ENCODE measurements at places on chromosomes 7 and 10.

DNA sequence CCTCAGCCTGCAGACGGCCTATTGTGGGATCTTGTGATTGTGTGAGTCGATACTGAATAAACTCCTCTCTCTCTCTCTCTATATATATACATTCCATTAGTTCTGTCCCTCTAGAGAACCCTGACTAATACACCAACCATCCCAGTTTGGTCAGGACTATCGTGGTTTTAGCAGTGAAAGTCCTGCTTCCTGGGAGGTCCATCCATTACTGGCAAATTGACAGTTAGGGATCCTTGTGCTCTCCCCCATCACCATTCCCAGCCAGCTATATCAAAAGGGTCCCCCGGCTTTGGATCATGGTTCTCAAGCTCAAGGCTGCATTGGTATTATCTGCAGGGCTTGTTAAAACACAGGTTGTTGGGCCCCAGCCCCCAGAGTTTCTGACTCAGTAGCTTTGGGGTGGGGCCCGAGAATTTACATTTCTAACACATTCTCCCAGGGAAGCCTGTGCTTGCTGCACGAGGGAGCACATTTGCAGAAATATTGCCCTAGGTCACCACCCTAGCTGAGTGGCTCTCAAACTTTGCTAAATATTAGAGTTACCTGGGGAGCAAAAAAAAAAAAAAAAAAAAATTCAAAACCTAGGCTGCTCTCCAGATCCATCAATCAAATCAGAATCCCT, 899.1 kb upstream of the AUTS2 start:
- no peak for DNase-seq

DNA sequence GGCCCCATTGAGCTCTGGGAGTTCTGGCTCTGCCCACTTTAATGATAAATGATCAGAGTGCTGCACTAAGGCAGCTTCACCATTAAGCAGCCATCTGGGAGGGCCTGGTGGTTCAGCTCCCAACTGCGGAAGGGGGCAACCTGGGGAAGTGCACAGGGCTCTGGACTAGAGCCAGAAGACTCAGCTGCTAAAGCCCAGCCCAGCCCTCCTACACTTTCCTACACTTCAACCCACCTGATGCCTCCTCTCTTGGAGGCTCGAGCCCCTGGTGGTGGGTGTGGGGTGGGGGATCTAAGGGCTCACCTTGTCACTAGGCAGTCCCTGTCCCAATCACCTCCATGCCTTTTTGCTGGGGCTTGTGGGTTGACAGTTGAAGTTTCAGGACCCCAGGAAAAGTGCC, 60.6 kb upstream of the ANTXRL start:
- DNase-seq = no peak

- DNase-seq = no peak
Observed at GRCh38 chr10:122884166-122884565, 4.8 kb upstream of the FAM24B start.

- DNase-seq = no peak
Observed at GRCh38 chr10:132512693-132513345, 24.8 kb upstream of the INPP5A start.

DNA sequence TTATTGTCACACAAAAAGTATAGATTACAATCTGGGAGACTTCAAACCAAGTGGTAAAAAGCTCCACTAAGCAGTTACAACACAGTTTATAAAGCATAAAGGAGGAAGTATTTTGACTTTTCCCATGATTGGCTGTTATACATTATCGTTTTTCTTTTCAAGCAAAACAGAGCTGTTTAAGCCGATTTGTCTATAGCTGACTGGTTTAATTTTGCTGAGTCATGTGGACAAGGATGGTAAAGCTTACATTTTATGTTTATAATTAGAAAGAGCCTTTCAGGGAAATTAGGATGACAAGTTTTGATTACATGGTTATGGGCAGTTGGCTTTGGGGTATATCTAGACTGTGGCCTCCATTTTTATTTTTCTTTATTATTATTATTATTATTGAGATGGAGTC, 152.5 kb upstream of the STK17A start:
- DNase-seq = no peak

DNA sequence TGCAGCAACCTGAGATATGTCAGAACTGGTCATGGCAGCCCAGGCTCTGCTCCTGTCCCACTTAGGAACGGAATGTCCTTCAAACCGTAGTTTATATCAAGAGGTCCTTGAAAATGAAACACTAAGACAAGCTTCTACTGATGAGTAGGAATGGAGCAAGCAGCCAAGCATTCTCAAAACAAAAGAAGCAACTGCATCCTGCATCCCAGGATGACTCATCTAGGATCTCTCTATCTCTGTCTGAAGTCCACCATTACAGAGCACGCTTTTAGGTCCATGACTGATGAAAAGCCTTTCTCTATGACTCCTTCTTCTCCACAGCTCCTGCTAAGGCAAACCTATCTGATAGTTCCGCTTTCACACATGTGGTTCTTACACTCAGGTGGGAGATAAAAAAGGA, 16.3 kb downstream of the MBL2 start:
- DNase-seq = no peak
